Breast epithelium (tissue), 4 donors: ENCODE measurements at places on chromosomes 7 and 10. TPM values are rescaled to one million over a fixed set of nuclear protein-coding genes. Genes with fewer than 3 reads are reported as not detected.

- DNase-seq: no peak
These were observed 3.3 kb downstream of the LUC7L2 start for GRCh38 chr7:139362981-139363380.

DNA sequence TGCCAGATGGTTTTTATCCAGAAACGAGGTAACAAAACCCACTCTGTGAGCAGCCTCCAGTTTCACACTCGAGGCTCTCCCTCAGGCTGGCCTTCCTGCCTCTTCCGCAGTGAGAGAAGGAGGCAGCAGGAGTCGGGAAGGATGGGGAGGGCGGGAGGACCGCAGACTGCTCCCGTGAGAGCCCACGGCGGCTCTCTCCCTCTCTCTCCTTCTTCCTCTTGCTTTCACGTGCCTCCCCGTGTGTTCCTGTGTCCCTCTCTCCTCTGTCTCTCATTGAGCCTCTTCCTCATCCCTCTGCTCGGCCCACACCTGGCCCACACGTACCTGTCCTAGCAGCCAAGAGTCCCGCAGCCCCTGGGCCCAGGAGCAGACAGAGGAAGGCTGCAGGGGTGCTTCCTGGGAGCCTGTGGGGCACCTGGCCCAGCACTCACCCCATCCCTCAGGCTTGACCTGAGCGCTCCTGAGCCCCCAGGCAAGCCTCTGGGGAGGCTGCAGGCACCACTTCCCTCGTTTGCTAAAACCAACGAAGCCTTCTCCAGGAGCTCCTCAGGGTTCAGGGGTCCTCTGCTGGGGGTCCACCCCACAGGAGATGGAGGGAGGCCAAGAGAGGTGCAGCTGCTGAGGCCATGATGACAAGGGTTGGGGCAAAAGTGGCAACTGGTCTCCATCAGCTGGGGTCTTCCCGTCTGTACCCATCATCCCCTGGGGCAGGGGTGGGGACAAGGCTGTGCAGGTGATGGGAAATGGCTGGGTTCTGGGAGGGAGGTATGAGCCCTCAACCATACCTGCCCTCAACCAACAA is 13.6 kb downstream of the SPOCK2 start:
- DNase-seq: no peak

DNA sequence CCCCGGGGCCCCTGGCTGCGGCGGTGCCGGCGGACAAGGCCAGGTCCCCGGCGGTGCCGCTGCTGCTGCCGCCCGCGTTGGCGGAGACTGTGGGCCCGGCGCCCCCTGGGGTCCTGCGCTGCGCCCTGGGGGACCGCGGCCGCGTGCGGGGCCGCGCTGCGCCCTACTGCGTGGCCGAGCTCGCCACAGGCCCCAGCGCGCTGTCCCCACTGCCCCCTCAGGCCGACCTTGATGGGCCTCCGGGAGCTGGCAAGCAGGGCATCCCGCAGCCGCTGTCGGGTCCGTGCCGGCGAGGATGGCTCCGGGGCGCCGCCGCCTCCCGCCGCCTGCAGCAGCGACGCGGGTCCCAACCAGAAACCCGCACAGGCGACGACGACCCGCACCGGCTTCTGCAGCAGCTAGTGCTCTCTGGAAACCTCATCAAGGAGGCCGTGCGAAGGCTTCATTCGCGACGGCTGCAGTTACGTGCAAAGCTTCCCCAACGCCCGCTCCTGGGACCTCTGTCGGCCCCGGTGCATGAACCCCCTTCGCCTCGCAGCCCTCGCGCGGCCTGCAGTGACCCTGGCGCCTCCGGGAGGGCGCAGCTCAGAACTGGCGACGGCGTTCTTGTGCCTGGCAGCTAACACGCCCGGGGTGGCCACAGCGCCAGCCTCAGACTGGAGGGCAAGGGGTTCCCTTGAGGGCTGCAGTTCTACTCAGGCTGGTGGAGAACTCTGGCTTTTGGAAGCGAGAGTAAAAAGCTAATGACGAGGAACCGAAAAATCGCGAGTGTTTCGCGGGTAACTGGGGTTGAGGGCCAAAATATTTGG is 804 bp downstream of the FRAT1 start:
- no peak for DNase-seq

GRCh38 chr10:118952493-118953295 is 76.8 kb upstream of the NANOS1 start:
- DNase-seq: peak; percentile 15

- no peak for DNase-seq
These were observed 113.3 kb upstream of the KIF5B start for GRCh38 chr10:32169556-32169955.

Gene ZDHHC6
- total RNA-seq: 34.5 TPM

DNA sequence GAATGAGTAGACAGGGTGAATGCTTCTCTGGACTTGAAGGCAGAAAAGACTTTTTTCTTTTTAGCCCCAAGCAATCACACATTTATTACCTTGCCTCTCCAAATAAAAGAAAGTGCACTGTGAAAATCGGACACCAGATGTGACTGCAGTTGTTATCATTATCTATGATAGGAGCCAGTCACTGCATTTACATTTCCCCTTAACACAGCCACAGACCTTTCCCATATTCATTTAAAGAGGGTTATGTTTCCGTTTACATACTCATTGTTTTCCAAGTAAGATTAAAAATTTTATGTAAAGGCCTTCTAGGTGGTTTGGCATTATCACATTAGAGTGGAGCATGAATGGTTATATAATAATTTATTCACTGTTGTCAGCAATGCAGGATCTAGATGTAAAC is 586.8 kb downstream of the SORCS1 start:
- DNase-seq: no peak

GRCh38 chr10:66209025-66209424 is 716.8 kb upstream of the LRRTM3 start:
- DNase-seq: no peak

DNA sequence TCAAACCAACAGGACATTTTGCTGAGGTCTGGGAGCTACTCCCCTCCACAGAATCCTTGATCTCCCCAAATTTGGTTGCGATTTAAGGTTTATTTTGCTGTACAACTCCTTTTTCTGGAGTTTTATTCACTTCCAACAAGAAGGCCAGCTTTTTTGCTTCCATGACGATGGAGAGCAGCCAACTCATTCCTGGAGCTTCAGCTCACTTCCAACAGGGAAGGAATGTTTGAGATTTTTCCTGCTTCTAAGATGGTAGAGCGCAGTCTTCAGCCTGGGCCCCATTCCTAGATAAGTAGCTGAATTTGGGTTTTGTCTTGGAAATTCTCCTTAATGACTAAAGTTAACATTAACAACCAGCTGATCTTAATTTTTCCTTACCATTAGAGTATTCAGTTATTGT is 30.9 kb upstream of the CREB3L2 start:
- no peak for DNase-seq

DNA sequence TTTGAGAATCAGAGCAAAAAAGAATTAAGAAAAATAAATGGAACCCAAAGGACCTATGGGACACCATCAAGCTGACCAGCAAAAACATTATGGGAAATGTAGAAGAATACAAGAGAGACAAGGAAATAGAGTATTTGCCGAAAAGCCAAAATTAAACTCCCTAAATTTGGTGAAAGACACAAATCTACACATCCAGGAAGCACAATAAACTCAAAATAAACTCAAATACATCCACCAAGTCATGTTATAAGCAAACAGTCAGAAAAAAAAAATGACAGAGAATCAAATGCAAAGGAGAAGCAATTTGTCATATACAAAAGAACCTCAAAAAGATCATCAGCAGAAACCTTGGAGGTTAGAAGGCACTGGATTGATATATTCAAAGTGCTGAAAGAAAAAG is 105.4 kb downstream of the ZNF33B start:
- DNase-seq: no peak

Gene RNF133
- 5.6 TPM for total RNA-seq

DNA sequence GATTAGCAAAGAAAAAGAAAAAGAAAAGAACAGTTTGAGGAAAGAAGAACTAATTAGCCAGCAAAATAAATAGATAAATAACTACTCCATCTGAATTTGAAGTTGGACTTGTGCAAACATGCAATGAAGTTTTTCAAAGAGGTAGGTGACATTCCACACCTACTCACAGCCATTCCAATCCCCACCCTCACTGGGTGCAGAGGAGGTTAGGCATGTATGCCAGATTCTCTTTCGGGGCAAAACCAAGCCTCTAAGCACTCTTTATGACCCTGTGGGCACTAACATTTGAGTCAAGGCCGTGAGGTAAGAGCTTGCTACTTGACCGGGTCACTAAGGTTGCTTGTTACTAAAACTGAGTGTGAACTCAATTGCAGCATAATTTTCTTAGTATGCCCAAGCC is 108.4 kb upstream of the SEMA3A start:
- no peak for DNase-seq

DNA sequence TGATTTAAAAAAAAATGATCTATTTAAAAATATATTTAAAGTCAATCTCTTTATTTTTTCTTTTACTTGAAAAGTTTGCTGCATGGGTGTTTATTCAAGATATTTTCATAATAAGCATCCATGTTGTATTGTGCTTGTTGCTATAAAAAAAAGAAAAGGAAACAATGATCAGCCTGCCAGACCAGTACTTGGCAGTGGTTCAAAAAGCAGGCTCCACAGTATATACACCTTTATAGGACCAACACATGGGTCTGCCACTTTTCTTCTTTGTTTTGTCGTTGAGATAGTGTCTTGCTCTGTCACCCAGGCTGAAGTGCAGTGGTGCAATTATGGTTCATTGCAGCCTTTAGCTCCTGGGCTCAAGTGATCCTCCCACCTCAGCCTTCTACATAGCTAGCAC is 228.0 kb downstream of the TWIST1 start:
- no peak for DNase-seq

DNA sequence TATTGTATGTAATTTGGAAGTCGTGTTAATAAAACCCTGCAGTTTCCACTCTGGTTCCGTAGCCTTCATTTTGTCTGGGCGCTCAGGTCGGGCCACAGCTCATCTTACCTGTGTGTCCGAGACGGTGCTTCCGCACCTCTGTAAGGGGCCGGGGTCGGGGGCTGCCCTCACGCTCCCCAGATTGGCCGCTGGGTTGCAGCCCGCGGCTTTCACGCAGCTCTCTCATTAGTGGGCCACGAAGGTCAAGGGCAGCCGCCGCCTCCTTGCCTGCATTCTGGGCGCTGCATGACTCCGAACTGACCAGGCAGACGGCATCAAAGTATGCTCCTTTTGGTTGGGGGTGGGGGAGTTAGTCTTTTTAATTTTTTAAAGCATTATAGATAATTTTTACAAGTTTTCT is 30.8 kb downstream of the SHH start:
- DNase-seq: no peak

Gene ASIC3
- total RNA-seq: 2.3 TPM

DNA sequence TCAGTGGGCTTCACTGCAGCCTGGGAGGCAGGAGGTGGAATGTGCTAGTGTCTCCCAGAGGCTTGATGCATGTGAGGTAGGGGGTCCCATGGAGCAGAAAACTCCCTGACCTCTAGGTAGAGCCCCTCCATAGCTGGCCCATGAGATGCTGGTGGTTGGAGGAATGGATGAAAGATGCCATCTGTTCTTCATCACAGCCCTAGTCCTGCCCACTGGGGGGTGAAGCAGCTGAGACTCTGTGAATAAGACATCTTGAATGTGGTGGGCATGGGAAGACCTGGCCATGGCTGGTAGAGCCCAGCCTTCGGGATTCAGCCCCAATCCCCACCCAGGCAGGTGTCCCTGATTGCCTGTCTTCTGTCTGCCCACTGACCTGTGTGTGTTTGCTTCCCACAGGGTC is 92.5 kb downstream of the COL13A1 start:
- no peak for DNase-seq

DNA sequence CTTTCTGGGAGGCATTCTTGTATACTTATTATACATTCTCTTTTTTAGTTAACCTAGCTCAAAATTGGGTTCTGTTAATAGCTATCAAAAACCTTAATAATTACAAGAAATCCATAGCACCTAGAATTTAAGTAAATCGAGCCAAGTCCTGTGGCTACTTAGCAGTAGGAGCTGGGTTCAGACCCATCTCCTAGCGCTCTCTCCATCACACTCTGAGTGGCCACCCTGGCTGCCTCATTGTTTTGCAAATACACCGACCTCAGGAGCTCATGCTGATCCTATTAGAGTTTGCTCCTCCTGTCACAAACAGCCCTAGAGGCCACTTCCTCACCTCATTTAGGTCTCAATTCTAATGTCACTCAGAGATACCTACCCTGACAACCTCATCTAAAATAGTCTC is 46.2 kb upstream of the OSBPL3 start:
- DNase-seq: no peak

- no peak for DNase-seq
These were observed 69.5 kb downstream of the ADAM22 start for GRCh38 chr7:88003581-88003980.

GRCh38 chr7:159068488-159068811 is 76.2 kb downstream of the VIPR2 start:
- DNase-seq: no peak

Gene GJD4
- total RNA-seq: not detected

Gene ASB10
- not detected for total RNA-seq
